Placental epithelial cell (primary cell): ENCODE measurements at places on chromosomes 5 and 9. TPM values are rescaled to one million over a fixed set of nuclear protein-coding genes. Genes with fewer than 3 reads are reported as not detected.

SPINK4 gene
- not detected in 2 replicates for total RNA-seq

ARRDC1 gene
- 130 and 144 TPM in 2 replicates for total RNA-seq

ANGPTL2 gene
- under 0.01 and 1.2 TPM in 2 replicates for total RNA-seq

FBLL1 gene
- total RNA-seq, result 0.33 and 0.79 TPM in 2 replicates

UCK1 gene
- 15.5 and 29.8 TPM in 2 replicates for total RNA-seq

C5 gene
- 1.6 and 3.9 TPM in 2 replicates for total RNA-seq

F12 gene
- total RNA-seq, result 3.0 and 7.9 TPM in 2 replicates
